ENCODE measurements at places on chromosomes 7 and 10. TPM values are rescaled to one million over a fixed set of nuclear protein-coding genes. Genes with fewer than 3 reads are reported as not detected.

DNA sequence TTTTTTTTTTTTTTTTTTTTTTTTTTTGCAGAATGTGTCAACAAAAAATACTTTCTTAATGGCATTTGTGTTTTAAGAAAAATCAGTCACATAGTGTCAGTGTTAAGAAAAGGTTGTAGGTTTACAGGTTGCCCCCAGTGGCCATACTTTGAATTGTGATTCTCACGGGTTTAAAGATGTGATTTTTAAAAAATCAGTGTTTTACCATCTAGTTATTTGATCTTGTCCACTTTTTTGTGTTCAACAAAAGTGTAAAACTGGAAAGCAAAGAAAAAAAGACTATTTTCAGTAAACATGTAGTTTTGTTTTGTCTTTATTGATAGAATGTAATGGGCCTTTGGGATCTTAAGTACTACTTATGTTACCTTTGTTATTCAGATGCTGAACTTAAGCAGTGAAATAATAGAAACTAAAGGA lies 25.7 kb downstream of the SUV39H2 start:
- no peak for DNase-seq

MMD2 gene
- total RNA-seq, result not detected

GRCh38 chr7:146728611-146729010 lies 612.0 kb downstream of the CNTNAP2 start:
- no peak for DNase-seq

- DNase-seq, result no peak
Observed at GRCh38 chr7:7347045-7347444, 164.7 kb downstream of the C1GALT1 start.

DNA sequence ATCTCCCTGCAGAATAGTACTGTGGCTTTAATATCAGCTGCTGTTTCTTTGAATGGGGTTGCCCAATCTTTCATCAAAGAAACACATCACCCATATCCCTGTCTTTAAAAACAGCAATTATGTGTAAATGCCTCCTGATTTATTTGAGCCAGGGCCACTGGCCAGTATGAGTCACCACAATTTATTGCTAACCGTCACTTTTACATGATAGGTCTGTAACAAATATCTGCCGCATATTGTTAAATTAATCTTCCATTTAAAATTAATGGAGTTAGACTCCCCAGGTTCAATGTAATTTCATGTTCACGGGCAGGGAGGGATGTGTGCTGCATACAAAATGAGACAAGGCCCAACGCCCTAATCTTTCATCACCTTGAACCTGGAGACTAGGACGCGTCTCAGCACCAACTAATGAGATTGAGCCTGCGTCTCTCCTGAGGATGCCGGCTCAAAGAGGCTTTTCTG lies 673.4 kb downstream of the AUTS2 start:
- no peak for DNase-seq

ZRANB1 gene
- total RNA-seq, result 32.4 TPM

EMX2 gene
- total RNA-seq, result 1.5 TPM

- DNase-seq, result no peak
Observed at GRCh38 chr7:34982371-34983019, 54.8 kb downstream of the DPY19L1 start.

DNA sequence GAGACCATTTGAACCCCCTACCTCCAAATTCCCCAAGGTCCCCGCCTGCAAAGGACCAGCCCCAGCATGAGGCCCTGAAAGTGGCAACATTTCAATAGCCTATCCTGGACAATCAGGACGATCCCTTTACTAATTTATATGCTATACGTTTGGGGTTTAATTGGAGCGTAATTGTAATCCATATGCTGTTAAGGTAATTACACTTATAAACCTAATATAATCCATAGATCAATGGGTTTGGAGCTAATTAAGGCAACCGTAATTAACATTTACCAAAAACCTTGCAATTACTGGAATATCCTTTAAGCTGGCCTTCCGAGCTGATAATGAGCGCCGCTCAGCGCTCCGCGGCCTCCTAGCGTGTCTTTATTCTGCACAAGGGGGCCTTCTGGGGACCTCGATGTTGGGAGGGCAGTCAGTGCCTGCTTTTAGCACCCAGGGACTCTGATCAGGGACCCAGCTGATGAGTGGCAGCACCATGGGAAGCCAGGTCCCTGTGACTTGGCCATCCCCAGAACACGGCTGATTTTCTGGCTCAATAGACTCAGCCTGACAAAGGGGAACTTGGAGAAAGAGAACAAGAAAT lies 91.2 kb downstream of the LHPP start:
- no peak for DNase-seq

CNOT4 gene
- total RNA-seq, result 35.9 TPM

DNA sequence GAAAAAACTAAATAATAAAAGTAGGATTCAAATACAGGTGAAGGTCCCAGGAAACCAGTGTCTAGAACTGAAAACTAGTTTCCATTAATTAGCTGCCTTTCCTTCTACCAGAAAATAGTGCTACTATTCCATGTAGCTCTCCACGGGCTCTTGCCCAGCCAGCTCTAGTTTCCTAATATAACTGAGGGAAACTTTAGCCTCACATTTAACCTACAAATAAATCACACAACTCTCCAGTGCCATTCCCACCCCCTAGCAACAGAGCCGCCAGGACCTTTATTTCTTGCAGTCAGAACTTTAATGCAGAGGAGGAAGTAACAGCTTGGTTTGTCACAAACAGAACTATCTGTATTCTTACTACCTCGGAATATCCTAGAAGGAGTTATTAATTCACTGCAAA lies 10.3 kb downstream of the TOMM7 start:
- DNase-seq, result no peak

DNA sequence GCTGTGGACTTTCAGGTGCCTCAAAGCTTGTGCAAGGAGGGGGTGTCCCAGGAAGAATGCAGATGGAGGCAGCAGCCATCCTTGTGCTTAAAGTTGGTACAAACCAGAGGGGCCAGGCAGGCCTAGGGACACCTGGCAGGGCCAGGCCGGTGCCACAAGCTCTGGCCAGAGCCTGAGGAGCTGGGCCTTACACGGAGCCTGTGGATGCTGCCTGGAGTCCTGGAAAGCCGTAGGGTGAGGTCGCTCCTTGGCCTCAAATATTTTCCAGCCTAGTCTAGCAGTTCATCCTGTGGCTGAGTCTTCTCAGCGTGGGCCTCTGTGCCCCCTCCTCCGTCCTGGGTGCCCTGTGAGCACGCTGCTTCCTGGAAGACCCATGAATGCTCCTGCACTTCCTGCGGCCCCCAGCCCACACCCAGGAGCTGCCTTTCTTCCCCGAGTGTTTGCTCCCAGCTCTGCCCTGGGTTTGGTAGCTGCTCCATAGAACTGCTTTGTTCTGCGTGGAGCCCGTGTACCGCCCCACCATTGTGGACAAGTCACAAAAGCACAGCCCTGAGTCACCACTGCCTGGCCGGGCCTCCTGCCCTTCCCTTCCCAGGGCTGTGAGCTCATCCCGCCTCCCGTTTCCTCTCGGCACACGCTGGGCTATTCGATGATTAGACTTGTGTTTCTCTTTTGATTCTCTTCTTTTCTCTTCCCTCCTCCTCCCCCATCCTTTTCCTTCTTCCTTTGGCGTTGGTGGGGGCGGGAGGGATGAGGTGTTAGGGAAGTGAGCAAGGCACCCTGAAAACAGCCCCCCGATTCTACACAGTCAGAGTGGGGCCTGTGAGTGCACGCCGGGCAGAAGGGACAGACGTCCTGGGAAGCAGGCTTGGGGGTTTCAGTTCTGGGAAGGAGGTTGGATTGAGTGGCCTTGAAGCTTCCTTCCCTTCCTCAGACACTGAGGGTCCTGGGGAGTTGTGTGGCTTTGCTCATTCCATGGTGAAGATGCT lies 73.2 kb upstream of the SHH start:
- DNase-seq, result peak; percentile 71

GRCh38 chr7:43904533-43905208 lies 1.7 kb downstream of the URGCP start:
- DNase-seq, result no peak

DNA sequence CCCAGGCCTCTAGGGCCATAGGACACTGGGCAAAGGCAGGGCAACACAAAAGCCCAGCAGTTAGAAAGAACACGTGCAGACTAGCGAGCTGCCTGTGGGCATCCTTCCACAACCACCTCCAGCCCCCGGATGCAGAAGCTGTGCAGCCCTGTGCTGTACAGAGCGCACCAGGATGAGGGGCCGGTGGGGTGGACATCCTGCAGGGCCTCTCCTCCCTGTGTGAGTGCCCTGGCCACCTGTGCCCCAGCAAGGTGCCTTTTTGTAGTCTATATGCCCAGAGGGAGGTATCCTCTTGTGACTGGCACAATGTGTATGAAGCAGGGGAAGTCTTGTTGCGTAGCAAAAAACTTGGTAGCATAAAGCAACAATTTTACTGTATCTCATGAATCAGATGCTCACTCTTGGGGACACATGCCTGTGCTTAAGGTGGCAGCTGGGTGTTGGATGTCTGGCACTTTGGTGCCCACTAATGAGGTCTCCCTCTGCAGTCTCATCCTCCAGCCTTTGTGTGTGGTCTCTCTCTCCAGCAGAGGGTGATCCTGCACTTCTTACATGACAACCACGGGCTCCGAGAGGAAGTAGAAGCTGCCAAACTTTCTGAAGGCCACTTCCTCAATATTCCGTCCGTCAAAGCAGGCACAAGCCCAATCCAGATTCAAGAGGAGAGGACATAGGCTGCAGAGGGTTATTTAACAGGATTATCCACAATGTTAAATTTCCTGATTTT lies 8.7 kb downstream of the NCAPG2 start:
- no peak for DNase-seq

GRCh38 chr10:69361303-69361614 lies 55.5 kb downstream of the TACR2 start:
- DNase-seq, result no peak

DNA sequence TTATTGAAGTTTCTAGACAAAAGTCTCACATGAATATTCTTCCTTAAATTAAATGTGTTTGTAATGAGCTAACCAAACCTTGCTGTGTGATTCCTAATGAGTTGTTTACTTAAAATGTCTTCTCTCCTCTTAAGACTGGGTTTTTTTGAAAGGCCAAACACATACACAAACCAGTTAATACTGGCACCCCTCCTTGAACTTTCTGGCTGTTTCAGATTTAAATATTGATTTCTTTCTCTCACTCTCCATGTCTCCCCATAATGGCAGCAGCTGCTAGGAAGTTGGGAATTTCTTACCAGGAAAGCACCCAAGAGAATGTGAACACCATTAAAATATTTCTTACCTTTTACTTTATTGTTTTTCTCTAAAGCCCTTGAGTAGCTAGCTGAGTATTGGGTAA lies 11.4 kb upstream of the PTN start:
- DNase-seq, result no peak

DNA sequence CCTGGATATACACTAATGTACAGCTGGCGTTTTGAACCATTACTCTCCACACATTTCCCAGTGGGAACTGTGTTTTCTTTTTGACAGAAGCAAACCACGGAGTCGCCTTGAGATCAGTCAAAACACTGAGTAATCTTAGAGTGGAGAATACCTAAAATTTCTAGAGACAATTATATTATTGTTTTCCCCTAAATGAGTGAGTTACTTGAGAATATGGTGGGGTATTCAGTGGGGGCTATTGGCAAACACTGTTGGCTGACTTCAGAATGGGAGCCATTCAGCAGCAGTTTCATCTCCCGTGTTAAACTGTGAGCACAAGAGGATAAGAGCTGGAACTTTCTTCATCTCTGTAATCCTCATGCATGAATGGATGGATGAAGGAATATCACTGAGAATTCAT lies 6.2 kb downstream of the IL2RA start:
- no peak for DNase-seq
